ENCODE measurements at places on chromosomes 2 and 18. TPM values are rescaled to one million over a fixed set of nuclear protein-coding genes. Genes with fewer than 3 reads are reported as not detected.

- no peak for DNase-seq
Observed at GRCh38 chr2:216635171-216635570, 2.0 kb downstream of the IGFBP2 start.

DNA sequence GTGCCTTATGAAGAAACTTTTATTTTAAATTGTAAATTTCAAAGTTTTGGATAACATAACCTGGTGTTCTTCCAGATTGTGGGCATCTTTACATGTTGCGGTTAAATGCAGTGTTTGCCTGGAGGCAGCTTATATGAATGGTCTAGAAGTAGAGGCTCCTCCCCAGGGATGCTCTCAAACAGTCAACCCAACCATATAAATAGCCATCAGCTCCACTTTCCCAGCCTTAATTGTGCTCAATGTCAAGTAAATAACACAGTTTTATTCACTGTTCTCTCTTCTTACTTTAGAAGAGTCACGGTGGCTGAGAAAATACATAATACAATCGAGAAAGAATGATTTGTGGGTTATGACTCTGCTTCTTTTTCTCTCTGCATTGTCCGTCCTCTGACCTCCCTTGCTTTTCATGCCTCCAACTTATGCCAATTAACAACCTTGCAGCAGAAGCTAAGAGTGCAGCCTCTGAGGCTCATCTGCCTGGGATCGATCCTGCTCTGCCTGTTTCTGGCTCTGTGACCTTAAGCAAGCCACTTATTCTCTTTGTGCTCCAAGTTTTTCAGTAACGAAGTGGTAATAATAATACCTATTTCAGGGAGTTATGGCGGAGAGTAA lies 100.3 kb downstream of the DAW1 start:
- DNase-seq, result no peak

DNA sequence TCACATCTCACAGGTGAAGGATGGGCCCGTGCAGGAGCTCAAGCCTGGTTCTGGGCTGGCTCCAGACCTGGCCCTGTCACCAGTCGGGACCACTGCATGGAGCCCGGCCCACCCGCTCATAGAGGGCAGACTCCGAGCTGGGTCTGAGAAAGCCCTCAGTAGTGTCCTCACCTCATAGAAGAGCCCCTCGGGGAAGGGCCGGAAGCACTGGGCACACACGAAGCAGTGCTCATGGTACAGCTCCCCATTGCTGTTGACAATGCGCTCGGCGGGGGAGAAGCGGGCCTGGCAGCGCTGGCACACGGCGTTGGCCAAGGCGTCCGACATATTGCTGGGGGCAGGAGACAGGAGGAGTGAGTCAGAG lies 11.3 kb downstream of the GPR17 start:
- no peak for DNase-seq

DNA sequence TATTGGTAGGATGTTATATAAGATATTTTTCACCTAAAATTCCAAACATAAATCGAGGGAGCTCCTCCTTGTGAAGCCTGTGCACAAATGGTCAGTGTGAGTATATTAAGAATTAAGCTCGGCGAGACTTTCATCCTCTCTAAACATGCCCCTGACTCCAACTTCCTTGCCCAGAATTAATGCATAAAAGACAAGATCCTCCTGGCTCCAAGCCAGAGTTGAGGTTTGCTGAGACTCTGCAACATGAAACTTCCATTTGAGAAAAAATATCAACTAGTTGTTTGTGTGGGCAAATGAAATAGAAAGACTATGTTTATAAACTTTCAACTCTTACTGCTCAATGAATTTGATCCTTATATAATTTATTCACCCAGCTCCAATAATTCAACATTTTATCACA lies 68.1 kb downstream of the CCDC178 start:
- no peak for DNase-seq

GRCh38 chr18:26536032-26536431 lies 12.3 kb downstream of the KCTD1 start:
- no peak for DNase-seq

CYP26B1 gene
- not detected for total RNA-seq

C1GALT1C1L gene
- total RNA-seq, result not detected

EVX2 gene
- not detected for total RNA-seq

PRKAG3 gene
- total RNA-seq, result not detected

ACMSD gene
- total RNA-seq, result 0.20 TPM
